ENCODE measurements at places on chromosomes 2 and 18.

- peak; percentile 16 for DNase-seq
Observed at GRCh38 chr2:203584784-203585183, 49.7 kb upstream of the RAPH1 start.

DNA sequence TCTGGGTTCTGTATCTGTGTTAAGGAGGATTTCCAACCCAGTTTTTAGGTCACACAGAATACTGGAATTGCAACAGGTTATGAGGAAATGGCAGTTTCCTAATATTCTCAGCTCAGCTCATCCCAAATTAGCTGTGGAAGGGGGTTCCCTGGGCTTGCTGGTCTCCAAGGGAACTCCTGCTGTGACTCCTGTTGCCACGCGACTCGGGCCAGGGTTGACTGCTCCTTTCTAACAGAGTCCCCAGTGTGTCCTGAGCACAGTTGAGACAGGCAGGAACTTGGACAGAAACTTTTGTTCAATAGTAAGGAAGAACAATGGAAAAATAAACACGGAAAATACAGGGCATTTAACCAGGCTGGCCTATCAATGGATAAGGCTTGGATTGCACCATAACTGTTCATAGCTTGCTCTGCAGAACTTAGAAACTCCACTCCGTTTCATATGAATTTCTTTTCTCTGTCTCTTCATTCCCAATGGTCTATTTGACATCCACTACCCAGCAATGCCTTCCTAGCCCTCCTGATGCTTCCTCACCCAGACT is 3.8 kb upstream of the ROCK2 start:
- no peak for DNase-seq

DNA sequence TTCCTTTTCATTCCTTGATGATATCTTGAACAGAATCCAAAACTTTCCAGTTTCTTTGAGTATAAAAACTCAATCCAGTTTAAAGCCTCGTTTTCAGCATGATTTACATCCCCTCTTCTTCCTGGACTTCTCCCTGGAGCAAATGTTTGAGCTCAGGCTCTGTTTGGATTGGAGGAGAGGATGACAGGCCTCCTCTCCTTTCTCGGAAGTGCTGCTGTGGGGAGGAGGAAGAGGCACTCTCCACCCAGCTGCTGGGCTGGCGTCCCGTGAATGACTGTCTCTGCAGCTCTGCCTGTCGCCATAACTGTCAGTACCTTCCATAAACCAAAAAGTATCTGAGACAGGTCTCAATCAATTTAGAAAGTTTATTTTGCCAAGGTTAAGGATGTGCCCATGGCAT is 238.2 kb upstream of the AGAP1 start:
- no peak for DNase-seq

DNA sequence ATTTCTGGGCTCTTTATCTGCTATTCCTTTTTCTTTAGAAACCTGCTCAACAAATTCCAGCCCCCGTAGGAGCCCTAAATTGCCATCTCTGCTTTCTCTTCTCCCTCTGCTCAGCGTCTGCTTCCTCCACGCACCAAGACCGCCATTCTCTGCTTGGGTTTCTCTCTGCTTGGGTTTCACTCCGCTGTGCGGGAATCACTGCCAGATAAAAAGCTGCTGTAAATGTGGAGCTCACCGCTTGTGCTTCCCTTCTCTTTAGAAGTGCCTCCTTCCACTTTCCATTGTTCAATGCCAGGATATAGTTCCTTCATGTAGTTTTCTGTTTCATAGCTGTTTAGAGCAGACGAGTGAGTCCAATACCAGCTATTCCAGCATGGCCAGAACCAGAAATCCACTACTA is 45.9 kb downstream of the TMEM237 start:
- DNase-seq, result no peak

DNA sequence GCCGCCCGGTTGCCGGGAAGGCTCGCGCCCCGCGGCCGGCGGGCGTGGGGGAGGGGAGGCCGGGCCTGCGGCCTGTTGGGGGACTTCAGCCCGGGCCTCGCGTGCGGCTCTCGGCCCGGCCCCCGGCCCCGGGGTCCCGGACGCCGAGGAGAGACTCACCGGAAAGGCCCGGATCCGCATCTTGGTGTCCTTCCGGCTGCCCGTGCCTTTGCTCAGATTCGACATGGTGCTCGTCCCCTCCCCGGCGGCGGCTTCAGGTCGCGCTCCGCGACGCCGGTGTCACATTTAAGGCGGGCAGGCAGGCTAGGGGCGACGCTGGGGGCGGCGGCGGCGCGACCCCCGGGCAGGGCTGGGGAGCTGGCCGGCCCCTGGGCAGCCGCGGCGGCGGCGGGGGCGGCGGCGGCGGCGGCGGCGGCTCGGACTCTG is 365 bp downstream of the CUL3 start:
- no peak for DNase-seq

- DNase-seq, result no peak
Observed at GRCh38 chr2:152284398-152284797, 50.6 kb upstream of the FMNL2 start.

GRCh38 chr2:158221063-158222020 is 119.7 kb downstream of the UPP2 start:
- no peak for DNase-seq

GRCh38 chr2:230693411-230693810 is 19.2 kb upstream of the CAB39 start:
- DNase-seq, result no peak

- no peak for DNase-seq
Observed at GRCh38 chr18:6057604-6058003, 162.3 kb upstream of the TMEM200C start.

GRCh38 chr2:108377815-108378630 is at the start of gene SULT1C4:
Gene SULT1C4 (plus strand): TSS chr2:108377954. CDS start chr2:108378338, 384 bp downstream.
- DNase-seq, result no peak

- no peak for DNase-seq
Observed at GRCh38 chr2:8022908-8023640, 658.8 kb upstream of the ID2 start.

GRCh38 chr2:98489486-98489885 is 44.8 kb downstream of the INPP4A start:
- DNase-seq, result no peak

- DNase-seq, result no peak
Observed at GRCh38 chr18:55105873-55106272, 146.6 kb upstream of the CCDC68 start.

GRCh38 chr18:2797951-2798350 is 48.9 kb upstream of the EMILIN2 start:
- DNase-seq, result no peak

- no peak for DNase-seq
Observed at GRCh38 chr2:227539465-227539956, 59.2 kb upstream of the SCYGR2 start.

GRCh38 chr2:138267161-138267901 is 234.2 kb upstream of the SPOPL start:
- no peak for DNase-seq

DNA sequence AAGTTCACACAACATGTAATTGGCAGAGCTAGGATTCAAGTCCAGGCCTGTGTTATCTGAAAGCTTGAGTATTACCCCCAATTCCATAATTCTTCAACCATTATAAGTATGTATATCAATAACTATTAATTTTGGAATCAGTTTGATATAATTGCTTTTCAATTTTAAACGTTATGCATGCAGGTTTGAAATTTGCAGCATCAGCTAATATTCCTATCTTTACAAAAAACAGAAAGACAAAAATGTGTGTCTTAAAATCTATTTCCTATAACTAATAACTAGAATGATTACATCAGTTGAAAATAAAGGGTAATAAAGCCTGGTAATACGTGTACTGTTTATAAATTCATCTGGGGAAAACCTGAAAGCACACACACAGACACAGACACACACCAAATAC is 543.3 kb upstream of the PKDCC start:
- no peak for DNase-seq

- no peak for DNase-seq
Observed at GRCh38 chr2:7740114-7740513, 822.9 kb downstream of the RNF144A start.

DNA sequence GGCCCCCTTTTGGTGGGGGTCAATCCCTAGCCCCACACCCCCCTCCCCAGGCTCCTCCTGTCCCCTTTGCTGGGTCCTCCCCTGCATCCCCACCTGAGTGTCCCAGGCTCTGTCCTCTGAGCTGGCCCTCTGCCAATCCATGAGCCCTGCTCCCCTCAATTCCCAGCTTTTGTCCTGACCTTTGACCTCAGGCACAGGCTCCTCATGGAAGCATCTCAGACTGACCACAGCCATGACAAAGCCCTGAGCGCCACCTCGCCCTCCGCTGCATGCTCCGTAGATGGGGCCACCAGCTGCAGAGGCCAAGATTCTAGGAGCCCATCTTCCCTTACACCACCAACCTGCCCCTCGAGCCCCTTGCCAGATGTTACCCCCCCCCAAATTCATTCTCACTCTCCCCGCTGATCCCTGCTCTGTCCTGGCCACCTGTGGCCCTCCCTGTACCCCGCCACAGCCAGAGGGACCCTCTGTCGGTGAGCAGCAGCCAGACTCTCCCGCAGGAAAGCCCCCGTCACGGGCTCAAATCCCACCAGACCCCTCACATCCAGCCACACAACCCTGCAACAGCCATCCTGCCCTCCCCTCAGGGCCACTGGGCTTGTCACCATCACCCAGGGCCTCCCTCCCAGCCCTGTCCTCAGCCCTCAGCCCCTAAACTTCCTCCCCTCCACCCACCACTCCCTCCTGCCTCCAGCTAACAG is 206.0 kb downstream of the MGAT5 start:
- DNase-seq, result no peak

DNA sequence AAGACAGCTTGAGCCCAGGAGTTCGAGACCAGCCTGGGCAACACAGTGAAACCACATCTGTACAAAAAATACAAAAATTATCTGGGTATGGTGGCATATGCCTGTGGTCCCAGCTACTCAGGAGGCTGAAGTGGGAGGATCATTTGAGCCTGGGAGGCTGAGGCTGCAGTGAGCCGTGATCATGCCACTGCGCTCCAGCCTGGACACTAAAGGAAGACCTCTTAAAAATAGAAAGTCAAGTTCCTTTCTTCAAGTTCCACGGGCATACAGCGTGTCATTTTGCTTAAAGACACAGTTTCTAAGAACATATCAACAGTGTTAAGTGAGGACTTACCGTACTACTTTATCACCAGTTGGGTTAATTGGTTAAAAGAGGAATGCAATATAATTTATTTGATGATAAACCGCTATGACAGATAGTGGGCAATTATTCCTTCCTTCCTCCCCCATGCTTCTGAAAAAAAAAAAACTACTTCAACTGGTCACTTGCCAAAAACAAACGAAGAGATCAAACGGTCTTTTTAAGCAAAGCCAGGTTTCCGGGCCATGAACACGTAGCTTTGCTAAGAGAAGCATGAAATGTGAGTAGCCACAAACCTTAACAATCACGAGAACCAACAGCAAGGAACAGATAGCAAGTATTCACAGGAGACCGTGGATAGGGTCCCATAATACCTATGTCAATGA is 21.4 kb downstream of the AP1S3 start:
- DNase-seq, result no peak

DNA sequence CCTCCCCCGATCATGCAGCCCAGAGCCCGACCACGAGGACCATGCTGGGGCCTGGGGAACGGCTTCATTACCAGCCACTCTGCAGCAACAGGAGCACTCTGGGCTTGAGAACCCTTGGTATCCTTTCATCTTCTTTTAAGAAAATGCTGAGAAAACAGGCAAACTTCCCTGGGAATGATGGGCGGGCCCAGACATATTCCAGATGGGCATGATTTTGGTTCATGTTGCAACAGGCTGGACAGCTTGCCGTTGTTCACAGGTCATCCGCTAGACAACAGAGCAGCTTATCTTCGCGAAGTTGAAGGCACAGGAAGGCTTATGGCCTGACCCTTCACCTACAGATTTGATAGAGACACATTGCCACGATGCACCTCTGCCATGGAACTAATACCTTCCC is 121.0 kb downstream of the KLHL29 start:
- no peak for DNase-seq

DNA sequence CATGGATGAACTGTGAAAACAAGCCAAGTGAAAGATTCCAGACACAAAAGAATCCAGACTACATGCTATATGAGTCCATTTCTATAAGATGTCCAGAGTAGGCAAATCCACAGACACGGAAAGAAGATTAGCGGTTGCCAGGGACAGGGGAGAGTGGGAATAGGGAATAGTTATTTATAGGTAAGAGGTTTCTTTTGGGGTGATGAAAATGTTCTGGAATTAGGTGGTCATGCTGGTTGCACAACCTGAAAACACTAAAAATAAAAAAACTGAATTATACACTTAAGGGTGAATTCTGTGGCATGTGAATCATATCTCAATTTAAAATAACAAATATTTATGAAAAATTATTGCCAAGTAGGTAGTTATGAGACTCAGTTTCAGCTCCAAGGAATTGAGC is 168.4 kb downstream of the LTBP1 start:
- DNase-seq, result no peak

DNA sequence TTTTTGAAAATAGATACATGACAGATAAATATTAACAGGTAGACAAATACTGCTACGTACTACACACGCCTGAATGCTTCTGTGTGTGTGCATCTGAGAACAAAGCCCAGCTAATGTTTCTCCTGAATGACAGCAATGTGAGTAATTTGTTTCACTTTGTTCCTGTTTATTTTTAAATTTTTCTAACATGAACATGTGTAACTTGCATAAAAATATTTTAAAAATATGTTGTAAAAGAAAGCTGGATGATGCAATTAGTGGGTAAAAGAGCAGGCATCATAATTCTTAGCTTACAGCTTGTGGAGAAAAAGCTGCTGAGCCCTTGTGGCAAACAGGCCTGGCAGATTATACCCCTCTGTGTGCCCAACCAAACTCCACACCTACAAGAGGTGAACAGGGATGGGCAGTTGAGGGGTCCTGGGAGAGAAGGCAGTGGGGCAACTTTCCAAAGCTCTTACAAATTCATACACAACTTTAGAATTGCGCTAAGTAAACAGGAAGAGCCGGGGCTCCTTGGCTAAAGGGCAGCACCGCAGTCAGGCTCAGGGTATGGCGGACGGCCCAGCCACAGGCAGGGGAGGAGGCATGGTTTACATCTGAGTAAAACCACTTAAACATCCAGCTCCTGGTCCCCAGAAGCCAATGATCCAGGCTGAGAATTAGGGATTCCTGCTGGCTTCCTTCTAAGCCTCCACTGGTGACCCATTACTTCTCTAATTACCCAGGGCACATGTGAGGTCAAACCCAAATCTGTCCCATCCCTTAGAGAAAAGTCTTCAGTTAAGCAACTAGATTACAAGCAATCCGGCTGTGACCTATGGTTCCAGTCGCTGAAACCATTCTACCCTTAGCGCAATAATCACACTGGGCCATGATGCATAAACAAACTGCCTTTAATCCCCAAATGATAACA is 14.0 kb downstream of the PXDN start:
- DNase-seq, result no peak

- DNase-seq, result no peak
Observed at GRCh38 chr2:155250800-155251199, 552.3 kb downstream of the KCNJ3 start.
